Esophagus squamous epithelium (tissue), 5 donors: ENCODE measurements at places on chromosomes 6 and 20. TPM values are rescaled to one million over a fixed set of nuclear protein-coding genes. Genes with fewer than 3 reads are reported as not detected.

The SLC17A1 gene
- not detected for total RNA-seq

The PTPRT gene
- not detected for total RNA-seq

The RAET1G gene
- 26.8 TPM for total RNA-seq

The ENPP4 gene
- total RNA-seq: 3.7 TPM

The IMPG1 gene
- total RNA-seq: not detected

The CUL7 gene
- total RNA-seq: 9.0 TPM

The LCA5 gene
- total RNA-seq: 3.6 TPM

The MEI4 gene
- total RNA-seq: not detected

The BTN1A1 gene
- total RNA-seq: not detected

The TMEM200A gene
- total RNA-seq: 0.62 TPM
